GM23248 (cell line): ENCODE measurements at places on chromosomes 3 and 15. TPM values are rescaled to one million over a fixed set of nuclear protein-coding genes. Genes with fewer than 3 reads are reported as not detected.

Gene FOXB1
- total RNA-seq, result not detected in 2 replicates

Gene CTXN2
- total RNA-seq, result not detected in 2 replicates

GRCh38 chr15:80401456-80401855 lies 2.7 kb upstream of the ARNT2 start:
- no peak for DNase-seq

DNA sequence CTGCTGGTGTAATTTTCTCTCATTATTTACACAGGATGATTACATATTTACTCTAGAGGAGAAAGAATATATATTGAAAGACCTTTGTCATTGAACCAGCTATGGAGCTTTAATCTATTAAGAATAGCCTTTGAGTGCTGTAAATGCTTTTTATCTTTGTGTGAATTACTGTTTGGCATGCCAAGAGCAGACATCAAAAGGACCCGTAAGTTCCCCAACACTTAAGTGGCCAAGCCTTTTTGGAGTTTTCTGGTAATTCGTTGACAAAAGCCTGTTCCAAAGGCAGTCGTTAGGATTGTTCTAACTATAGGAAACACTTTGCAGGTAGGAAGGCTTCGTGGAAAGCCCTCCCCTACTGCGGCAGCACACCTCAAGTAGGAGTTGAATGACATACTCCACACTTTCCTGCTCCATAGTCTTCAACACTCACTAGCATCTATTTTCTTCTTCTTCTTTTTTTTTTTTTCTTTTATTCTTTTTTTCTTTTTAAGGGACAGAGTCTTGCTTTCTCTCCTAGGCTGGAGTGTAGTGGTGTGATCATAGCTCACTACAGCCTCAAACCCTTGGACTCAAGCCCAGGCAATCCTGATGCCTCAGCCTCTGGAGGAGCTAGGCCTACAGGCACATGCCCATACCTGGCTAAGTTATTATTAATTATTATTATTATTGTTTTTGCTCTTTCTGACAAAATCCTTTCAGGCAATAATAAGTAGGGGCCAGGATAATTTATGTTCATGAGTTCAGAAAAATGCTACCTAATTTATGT lies 98.6 kb downstream of the SUCNR1 start:
- DNase-seq, result no peak

- DNase-seq, result no peak
Measured at GRCh38 chr3:3689601-3690375, 109.4 kb upstream of the LRRN1 start.

- DNase-seq, result no peak
Measured at GRCh38 chr3:151382671-151383070, 1.9 kb downstream of the P2RY12 start.

GRCh38 chr3:159919873-159920272 lies 68.8 kb upstream of the IL12A start:
- DNase-seq, result peak; percentile 79

DNA sequence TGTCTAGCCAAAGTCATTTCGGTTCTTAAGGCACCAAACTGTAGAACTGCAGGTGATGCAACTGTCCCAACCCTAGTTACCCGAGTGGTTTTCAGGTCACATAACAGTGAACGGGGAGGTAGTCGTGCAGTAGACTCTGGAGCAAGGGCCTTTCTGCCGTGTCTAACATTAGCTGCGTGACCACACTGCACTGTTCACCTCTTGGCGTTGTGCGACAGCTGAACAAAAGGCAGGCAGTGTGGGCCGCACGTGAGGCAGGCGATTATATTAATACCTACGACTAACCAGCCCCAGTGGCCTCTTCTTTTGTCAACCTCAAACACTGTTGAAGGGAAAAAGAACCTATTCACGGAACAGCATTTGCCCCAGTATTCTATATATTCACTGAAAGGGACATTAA lies 2.8 kb downstream of the LRRN1 start:
- DNase-seq, result no peak

DNA sequence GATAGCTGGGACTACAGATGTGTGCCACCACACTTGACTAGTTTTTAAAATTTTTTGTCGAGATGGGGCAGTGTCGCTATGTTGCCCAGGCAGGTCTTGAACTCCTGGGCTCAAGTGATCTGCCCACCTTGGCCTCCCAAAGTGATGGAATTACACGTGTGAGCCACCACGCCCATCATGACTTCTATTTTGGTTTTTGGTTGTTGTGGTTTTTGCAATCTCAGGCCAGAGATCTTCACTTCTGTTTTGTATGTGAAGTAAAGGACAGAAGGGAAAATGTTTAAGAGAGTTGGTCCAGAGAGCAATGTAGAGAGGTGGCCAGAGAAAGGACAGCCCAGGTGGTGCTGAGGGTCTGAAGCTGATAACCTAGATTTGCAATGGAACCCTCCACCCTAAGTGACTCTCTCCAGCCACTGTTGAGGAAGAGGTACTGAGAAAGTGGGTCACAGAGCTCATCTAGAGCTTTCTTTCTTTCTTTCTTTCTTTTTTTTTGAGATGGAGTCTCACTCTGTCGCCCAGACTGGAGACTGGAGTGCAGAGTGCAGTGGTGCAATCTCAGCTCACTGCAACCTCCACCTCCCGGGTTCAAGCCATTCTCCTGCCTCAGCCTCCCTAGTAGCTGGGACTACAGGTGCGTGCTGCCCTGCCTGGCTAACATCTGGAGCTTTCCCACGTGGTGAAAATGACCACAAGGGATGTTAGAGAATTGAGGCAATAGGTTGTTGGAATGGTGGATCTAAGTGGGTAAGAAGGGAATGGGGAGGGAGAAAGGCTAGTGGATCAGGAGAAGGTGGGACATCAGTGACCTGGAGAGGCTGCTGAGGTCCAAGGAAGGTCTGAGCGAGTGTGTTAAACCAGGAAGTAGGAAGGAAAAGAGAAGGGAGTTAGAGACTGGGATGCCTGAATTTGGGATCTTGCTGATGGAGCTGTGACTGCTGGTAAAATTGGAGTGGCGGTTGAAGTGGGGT lies 22.4 kb upstream of the SEMA4B start:
- DNase-seq, result no peak
